ENCODE measurements at places on chromosomes 1 and 21.
A peak's percentile ranks its signal among the peaks of the same experiment; 100 is the strongest.

GRCh38 chr1:47558601-47559593 lies 121.1 kb downstream of the FOXD2 start:
- no peak for DNase-seq

DNA sequence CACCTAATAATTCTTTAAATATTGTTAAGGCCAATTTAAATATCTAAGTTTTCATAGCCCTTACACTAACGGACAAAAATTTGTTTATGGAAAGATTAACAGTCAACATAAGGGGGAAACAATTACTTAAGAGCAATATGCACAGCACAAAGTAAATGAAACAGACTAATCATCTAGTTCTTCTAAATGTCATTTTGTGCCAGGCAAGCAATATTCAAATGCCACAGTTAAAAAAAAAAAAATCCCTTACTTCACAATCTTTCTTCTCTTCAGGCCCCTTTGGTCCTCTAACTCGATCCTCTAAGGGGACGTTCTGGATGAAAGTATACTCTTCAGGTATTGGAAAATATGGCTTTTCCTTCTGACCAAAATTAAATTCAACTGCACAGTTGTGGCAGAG lies 6.6 kb downstream of the HNRNPU start:
- DNase-seq, result no peak

DNA sequence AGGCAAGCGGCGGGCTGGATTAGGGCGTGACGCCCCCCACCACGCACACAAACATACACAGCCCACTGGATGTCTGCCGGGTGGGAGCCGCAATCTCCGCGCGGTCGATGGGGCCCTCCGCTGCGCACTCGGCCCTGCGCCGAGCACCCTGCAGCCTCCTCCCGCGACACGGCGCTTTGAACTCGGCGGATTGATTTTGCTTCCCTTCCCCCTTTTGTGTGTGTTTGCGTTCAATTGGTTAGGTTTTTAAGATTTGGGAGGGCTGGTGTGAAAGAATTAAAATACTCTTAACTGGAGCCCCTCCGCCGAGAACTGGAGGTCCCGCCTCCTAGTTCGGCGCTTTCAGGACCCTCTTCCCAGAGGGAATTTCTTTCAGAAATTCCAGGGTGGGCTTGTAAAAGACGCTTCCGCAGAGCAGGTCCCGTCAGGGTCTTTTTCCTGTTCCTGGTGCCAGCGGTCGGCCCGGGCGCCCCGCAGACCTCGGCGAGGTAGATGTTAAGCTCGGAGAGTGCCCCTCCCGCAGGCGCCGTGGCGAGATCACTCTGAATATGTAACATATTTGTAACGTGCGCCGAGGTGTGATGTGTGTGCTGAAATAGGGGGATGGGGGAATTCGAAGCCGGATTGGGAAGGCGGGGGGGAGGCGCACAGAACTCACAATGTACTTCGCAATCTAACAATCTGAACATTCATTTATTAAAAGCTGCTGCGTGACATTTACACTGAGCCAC lies 8.0 kb upstream of the BARHL2 start:
- DNase-seq, result no peak

DNA sequence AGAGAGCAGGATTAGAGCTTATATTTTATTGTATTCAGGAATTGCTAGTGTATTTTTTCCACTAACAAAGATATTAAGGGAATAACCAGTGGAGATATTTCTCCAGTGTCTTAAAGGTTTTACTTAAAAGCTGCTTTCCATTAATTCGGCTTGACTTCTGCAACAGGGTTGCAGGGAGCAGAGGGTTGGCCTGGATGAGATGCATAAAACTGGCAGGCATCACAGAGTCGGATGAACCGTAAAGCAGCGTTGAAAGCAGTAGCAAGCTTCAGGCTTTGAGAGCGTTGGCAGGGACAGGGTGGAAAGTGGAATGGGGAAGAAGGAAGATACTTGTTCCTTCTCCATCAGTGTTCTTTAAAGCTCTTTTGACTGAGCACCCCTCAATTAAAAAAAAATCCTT lies 237.2 kb downstream of the LMO4 start:
- DNase-seq, result no peak

DNA sequence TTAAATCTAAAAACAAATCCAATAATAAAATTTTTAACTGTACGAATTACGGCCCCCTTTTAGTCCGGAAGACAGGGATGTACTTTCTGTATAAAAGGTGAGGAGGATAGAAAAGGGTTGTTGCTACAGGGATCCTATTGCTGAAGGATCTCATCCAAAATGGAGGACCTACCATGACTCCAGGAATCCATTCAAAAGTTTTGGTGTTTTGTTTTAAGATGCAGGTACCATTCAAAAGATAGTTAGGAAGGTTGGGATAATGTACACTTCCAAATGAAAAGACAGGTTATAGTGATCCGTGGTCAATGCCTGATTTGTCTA lies 1.3 kb upstream of the ENAH start:
- DNase-seq, result no peak

- no peak for DNase-seq
These were observed 49.7 kb downstream of the B3GALT5 start for GRCh38 chr21:39662411-39662953.

- no peak for DNase-seq
These were observed 4.3 kb downstream of the GBP2 start for GRCh38 chr1:89121641-89122040.

- DNase-seq, result no peak
These were observed 21.0 kb upstream of the PARP1 start for GRCh38 chr1:226428791-226429461.

GRCh38 chr1:154306151-154306550 lies 14.7 kb upstream of the AQP10 start:
- DNase-seq, result no peak

DNA sequence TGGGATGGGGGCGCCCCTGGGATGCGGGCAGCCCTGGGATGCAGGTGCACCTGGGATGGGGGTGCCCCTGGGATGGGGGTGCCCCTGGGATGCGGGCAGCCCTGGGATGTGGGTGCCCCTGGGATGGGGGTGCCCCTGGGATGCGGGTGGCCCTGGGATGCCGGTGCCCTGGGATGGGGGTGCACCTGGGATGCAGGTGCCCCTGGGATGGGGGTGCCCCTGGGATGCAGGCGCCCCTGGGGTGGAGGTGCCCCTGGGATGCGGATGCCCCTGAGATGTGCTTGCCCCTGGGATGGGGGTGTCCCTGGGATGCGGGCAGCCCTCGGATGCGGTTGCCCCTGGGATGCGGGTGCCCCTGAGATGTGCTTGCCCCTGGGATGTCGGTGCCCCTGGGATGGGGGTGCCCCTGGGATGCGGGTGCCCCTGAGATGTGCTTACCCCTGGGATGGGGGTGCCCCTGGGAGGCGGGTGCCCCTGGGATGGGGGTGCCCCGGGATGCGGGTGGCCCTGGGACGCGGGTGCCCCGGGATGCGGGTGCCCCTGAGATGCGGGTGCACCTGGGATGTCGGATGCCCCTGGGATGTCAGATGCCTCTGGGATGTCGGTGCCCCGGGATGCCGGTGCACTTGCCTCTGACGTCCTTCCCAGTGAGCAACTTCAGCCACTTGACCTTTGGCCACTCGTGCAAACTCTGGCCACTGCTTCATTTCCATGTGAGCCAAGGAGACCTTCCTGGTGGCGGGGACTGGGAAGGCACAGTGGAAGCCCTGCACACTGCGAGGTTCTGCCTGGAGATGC lies 37.3 kb upstream of the SLC19A1 start:
- no peak for DNase-seq

- no peak for DNase-seq
These were observed 161.6 kb downstream of the PRDM16 start for GRCh38 chr1:3230553-3230952.

- DNase-seq, result no peak
These were observed 374.9 kb downstream of the VAV3 start for GRCh38 chr1:107590087-107590486.

GRCh38 chr1:186152620-186153239 lies 222.3 kb downstream of the TPR start:
- peak; percentile 49 for DNase-seq

DNA sequence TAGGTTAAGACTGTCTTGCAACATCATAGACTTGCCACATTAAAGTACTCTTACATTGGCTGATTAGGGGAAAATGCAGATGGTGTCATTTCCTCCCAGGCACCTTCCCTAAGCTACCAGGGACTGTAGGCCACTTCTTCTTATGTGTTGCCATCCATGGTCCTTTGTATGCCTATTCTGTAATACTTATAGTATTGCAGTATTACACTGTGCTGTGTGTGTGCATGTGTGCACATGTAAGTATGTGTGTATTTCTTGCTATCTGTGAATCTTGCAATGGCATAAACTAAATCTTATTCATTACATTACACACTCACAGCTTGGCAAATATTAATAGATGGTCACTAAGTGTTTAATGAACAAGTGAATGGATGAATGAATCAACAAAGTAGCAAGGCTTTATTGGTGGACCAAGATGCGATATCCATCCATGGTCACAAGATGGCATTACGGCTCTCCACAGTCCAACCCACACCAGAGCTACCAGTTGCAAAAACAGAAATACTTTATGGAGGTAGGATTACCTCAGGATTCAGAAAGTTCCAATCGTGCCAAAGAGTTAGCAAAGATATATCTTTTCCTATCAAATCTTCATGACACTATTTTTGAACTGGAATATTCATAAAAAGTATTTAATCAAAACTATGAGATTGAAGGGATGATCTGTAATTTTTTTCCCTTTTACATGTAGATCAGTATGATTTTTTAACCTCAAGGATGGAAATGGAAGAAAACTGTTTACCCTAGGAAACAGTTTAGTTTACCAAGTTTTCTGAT lies 160.2 kb downstream of the DENND1B start:
- peak; percentile 24 for DNase-seq

GRCh38 chr1:206776229-206776628 lies 3.9 kb upstream of the IL10 start:
- DNase-seq, result no peak

DNA sequence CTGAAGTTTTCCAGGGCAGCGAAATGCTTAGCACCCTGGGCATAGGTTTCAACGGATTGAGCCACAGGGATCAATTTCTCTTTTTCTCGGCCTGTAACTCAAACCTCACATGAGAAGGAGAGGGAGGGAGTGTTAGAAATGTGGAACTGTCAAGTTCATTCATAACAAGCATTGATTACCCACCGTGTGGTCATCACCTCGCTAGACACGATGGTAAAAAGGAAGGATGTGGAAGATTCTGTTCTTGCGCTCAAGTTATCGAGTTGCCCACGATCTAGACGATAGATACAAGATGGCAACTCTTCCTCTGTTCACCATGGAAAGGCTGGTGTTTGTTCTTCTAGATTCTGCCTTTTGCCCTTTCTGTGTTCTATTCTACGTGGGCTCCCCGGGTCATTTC lies 4.0 kb upstream of the RCAN3 start:
- no peak for DNase-seq

DNA sequence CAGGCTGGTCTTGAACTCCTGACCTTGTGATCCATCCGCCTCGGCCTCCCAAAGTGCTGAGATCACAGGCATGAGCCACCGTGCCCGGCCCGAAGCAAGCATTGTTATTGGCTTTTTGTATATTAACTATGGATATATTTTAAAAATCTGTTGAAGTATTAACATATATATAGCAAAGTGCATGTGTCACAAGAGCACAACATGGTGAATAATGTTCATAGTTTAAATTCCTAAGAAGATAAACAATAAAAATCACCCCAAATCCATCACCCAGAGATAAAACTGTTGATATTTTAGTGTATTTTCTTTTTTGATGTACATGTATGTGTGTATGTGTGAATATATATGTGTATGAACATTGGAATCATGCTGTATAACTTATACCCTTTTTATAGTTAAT lies 9.1 kb upstream of the FOXE3 start:
- no peak for DNase-seq

DNA sequence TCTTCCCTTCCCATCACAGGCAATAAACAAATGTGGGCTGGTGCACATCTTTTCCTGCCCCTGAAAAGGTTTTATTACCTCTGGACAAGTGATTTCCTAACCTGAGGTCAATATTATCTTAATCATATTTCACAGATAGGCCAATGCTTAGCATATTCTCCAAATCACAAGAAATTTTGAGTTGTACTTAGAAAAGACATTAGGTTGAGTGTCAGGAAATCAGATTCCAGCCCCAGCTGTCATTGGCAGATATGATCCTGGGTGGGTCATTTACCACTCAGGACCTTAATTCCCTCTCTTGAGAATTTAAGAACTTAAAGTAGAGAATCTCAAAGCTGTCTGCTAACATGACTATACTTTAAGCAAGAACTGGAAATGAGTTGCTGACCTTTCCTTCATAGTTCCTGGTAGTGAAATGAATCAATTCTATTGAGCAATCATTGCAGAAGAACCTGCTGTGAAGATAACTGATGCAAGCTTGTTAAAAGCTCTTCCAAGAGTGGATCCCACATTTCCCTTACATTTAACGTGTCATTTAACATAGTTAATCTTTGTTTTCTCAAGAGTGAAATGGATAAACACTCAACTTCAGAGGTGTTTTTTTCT lies 46.4 kb upstream of the CR2 start:
- peak; percentile 45 for DNase-seq

DNA sequence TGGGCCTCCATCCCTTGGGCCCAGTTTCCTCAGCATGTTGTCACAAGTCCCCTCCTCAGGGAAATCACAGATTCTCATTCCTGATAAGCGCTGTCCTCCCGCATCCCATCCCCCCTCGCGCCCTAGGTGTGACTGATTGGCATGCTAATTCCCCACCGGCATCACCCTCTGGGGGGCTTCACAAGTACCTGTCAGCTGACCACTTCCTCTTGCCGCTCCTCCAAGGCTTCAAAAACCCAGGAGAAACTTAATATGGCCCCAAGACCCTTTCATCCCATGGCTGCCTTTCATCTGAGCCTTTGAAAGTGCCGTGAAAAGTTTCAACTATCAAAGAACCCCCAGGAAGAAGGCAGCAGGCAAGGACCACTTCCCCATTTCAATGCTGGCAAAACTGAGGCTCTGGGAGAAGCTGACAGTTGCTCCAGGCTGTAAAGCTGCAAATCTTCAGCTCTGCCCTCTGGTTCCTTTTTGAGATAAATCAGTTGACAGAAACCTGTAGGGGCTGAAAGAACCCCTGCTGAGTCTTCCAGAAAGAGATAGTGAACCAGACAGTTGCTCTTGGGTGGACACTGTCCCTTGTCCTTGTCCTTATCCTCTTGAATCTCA lies 12.8 kb upstream of the MIXL1 start:
- DNase-seq, result no peak

DNA sequence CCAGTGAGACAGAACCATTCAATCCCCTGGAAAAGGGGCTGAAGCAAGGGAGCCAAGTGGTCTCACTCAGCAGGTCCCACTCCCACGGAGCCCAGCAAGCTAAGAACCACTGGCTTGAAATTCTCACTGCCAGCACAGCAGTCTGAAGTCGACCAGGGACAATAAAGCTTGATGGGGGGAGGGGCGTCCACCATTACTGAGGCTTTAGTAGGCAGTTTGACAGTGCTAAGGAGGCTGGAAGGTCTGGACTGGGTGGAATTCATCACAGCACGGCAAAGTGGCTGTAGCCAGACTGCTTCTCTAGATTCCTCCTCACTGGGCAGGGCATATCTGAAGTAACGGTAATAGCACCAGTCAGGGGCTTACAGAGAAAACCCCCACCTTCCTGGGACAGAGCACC lies 105.4 kb upstream of the GORAB start:
- DNase-seq, result no peak

GRCh38 chr1:24724345-24725208 lies 20.7 kb upstream of the CLIC4 start:
- DNase-seq, result no peak

GRCh38 chr1:195934817-195935553 lies 673.3 kb downstream of the KCNT2 start:
- no peak for DNase-seq
